ENCODE measurements at places on chromosomes 2 and 18. TPM values are rescaled to one million over a fixed set of nuclear protein-coding genes. Genes with fewer than 3 reads are reported as not detected.
A peak's percentile ranks its signal among the peaks of the same experiment; 100 is the strongest.

- no peak for DNase-seq
- H3K4me1 ChIP-seq, result no peaks in the 10 kb centered on the region
- no peak overlapping the region for H3K4me3 ChIP-seq
These were observed 731.4 kb upstream of the HS6ST1 start for GRCh38 chr2:129050101-129050500.

DNA sequence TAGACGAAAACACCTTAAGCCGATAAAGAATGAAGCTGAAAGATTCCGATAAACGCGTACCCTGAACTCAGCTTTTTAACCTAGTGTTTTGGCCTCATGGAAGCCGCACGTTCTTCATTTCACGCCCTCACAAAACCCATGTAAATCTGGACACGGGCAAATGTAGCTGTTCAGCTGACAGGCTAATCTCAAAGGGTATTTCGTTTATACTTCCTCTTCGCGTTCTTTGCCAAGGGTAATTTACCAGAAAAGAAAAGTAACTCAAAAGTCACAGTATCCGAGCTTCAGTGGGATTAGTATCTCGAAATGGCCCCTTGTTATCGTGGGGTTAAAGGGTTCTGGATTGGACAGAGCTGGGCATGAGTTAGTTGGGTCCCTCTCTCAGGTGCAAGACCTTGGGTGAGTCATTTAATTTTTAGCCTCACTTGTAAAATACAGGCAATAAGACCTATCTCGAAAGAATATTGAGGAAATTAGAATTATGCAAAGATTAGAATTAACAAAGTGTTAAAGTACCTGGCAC, 22.0 kb upstream of the STPG4 start:
- H3K4me1 ChIP-seq, result peaks cover 3% of the 10 kb centered on the region
- peak overlapping the region; percentile 95 for H3K27ac ChIP-seq
- H3K4me3 ChIP-seq, result peak overlapping the region; percentile 49
- no peaks in the 10 kb centered on the region for H3K36me3 ChIP-seq
- DNase-seq, result no peak

- H3K4me3 ChIP-seq, result no peak overlapping the region
- no peak for DNase-seq
- no peaks in the 10 kb centered on the region for H3K4me1 ChIP-seq
- H3K36me3 ChIP-seq, result no peaks in the 10 kb centered on the region
These were observed 282.1 kb upstream of the NT5C1B start for GRCh38 chr2:18871430-18871829.

The SLC5A7 gene
- not detected for total RNA-seq

The GAD1 gene
- 7.8 TPM for total RNA-seq

Measured in aorta (tissue), 5 donors.